NCI-H2171 (cell line): ENCODE measurements at places on chromosomes 7 and 10.

DNA sequence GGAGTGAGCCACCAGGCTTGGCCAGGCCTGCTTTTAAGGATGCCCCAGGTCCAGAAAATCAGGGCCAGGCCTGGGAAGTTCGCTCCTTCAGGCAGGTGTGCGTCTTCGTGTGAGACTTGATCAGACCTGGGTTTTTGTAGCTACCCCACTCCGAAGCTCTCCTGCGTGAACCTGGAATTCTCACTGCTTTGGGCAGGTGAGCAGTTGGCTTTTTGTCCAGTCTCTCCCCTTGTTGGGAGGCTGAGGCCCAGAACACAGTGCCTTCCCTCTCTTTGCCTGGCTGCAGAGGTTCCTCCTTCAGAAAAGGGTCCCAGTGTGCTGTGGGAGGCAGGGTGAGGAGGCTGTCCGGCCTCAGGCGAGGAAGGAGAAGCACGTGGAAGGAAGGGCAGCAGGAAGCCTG is 27.3 kb downstream of the ZNF783 start:
- no peak for DNase-seq

DNA sequence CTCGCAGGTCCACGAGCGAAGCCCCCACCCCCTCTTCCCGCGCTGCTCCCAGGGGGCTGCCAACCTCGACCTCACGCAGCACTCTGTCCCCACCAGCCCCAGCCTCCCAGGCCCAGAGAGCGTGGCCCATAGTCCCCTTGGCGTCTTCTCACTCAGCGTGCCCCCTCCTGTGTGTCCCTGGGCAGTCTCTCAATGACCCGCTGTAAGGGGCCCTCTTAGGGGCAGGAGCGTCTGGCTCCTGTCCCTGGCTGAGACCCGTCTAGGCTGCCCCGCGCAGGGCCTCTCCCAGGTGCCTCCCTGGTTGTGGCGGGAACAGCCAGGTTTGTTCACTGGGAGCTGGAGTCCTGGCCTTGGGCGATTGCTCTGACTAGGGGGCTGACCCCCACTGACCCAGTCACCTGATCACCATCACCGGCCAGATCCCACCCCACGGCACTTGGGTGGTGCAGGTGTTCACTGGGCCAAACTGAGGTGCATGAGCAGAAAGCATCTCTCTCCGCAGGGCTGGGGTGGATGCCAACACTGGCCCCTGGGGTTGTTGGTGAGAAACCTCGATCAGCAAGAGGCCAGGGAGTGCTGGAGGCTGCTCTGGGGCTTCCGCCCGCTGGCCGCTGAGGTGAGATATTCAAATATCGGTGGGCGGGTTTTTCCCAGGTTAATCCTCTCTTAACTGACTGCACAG is 12.6 kb upstream of the WDFY4 start:
- no peak for DNase-seq

DNA sequence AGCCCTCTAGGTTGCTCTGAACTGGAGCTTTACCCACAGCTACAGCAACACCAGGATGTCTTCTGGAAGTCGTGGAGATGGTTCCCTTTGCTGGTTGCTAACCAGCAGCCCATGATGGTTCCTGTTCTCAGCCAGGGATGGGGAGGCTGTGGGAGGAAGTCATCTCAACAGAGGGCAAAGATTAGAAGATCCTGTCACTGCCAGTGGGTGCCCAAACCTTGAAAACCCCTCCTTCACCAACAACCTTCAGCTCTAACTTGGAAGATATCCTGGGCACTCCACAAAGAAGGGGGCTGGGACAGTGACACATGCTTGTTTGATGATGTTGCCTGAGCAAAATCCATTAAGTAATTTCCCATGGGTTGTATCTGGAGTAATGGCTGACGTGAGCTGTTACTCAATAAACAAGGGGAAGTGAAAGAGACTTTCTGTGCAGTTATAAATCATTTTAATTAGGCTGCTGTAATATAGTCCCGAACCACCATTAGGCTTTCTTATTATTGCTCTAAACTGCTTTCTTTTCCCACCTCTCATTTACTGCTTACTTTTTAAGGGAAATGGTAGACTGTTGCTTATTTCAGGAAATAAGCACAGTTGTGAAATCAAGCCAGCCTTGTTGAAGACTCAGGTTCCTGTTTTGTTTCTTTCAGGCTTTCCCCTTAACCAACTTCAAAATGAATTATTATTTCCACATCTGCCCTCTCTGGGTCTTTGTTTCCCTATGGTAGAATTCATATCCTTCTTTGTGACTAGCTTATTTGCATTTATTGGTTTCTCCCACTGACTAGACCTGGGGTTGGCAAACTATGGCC is 124.8 kb downstream of the PPP1R17 start:
- no peak for DNase-seq

DNA sequence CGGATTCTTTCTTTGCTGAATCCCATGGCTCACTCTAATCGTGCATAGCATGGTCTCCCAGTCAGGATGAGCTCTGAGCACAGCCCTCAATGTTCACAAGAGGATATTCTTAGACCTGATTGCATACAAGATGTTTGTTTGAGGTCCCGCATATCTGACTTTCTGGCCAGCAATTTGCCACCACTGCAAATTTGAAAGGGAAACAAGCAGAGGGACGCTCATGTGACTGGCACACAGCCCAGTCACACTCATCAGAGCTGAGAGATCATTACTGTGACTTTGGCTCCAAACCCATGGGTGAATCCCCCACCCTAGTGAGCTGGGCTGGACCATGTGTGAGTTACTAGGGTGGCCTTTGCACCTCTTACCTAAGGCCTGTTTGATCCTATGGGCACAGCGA is 9.9 kb downstream of the TAS2R41 start:
- DNase-seq, result no peak

DNA sequence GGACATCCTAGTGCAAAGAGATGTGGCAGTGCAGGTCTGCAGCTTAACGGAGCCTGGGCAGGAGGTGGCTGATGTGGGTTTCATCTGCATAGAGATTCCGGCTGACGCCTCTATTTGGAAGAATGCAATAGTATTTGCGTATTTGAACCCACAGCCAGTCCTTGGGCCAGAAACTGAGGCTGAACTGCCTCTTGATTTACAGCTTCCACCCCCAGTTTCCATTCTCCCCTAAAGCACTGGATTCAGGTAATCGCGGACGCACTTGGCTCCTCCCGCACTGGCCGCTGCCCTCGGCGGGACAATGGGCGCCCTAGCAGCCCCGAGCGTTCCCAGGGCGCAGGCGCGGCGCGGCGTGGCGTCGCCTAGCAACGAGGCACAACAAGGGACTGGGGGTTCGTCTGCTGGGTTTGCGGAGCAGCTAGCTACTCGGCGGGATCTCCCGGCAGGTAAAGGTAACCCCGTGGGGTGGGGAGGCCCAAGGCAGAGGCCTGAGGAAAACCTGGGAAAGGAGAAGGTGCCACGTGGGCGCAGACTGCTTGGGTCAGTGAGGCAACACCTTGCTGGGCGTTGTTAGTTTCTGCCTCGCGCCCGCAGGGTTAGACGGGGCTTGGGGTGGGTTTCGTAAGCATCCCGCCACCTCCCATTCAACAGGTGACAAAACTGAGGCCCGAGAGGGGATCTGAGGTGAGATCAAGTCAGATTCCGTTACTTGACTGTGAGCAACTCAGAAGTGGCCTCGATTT is at the start of gene ARMC3:
ARMC3 (plus strand) TSS at position 393 of the 743 bp plus-strand sequence. CDS start 3,944 bp downstream, outside the sequence.
- DNase-seq, result peak; percentile 44

GRCh38 chr7:68492359-68492690 is 1106.0 kb upstream of the AUTS2 start:
- DNase-seq, result no peak

DNA sequence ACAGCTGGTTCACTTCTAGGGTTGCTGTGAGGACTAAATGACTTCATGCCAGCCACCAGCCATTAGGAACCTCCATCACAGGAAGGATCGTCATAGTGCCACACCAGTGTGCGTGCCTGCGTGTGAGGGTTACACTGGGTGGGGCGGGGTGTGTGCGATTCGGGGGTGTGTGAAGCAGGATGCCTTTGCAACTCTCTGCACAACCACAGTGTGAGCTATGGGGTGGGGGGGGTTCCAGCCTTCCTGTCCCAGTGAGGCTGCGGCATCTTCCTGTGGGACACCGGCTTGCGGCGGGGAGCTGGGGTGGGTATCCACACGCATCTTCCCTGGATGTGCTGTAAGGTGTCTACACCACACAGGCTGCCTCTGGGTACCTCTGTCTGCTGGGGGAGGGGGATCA is 6.9 kb upstream of the ELFN1 start:
- DNase-seq, result no peak

GRCh38 chr7:75716992-75717626 is 21.6 kb downstream of the HIP1 start:
- DNase-seq, result no peak

GRCh38 chr7:54663186-54663585 is 95.8 kb downstream of the SEC61G start:
- no peak for DNase-seq

GRCh38 chr7:48416327-48416908 is 245.2 kb downstream of the ABCA13 start:
- no peak for DNase-seq

DNA sequence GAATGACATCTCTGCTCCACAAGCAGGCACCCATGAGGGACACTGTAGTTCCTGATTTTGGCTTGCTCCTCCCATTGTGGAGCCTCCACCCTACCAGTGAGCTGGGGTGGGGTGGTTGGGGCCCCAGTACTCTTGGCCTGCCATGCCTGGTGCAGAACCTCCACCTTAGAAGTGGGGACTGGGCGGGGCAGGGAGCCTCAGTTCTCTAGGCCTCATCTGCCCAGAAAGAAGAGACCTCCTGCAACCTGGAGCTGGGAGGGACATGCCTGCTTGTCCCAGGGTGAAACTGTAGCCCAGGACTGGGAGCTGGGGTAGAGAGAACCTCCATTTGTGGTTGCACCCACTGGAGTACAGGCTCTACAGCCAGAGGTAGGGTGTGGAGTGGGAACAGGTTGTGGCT is 14.4 kb downstream of the RAMP3 start:
- no peak for DNase-seq

GRCh38 chr7:82241356-82241755 is 202.2 kb downstream of the CACNA2D1 start:
- DNase-seq, result peak; percentile 85

- DNase-seq, result no peak
These were observed 80.6 kb downstream of the ZEB1 start for GRCh38 chr10:31399631-31400030.

GRCh38 chr7:2882111-2882510 is 38.0 kb upstream of the GNA12 start:
- no peak for DNase-seq

GRCh38 chr7:47303014-47303694 is 278.8 kb downstream of the TNS3 start:
- DNase-seq, result no peak

- DNase-seq, result no peak
These were observed 76.8 kb upstream of the IKZF1 start for GRCh38 chr7:50227726-50228125.

- no peak for DNase-seq
These were observed 76.0 kb upstream of the CTTNBP2 start for GRCh38 chr7:117949232-117949631.
